ENCODE measurements at places on chromosomes 12 and 14.

GRCh38 chr14:92407410-92407809 is 84.4 kb downstream of the SLC24A4 start:
- peak; percentile 90 for DNase-seq

GRCh38 chr12:64029013-64029857 is 184.7 kb downstream of the SRGAP1 start:
- no peak for DNase-seq

- DNase-seq, result no peak
Observed at GRCh38 chr12:18907728-18908127, 169.8 kb downstream of the CAPZA3 start.

GRCh38 chr12:8554451-8555195 is 13.9 kb upstream of the CLEC4E start:
- peak; percentile 45 for DNase-seq

GRCh38 chr12:65825507-65826352 is 1.4 kb downstream of the HMGA2 start:
- peak; percentile 26 for DNase-seq

DNA sequence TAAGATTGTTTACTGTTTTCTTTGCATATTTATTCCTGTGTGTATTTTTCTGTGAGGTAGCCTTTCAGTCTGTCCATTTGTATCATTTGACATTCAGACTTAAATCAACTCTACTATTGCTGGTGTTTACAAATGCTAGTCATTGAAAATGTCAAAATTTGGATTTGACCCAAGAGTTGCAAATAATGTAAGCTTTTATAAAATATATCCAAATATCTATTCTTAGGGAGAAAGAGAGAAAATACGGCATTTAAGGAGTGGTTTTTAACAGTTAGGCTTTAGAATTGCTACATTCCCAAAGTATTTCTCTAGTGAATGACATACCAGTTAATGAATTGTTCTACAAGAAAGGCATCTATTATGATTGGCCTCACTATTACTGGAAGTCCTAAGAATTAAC is 37.9 kb downstream of the FRS2 start:
- DNase-seq, result no peak

- DNase-seq, result no peak
Observed at GRCh38 chr14:33846100-33846824, 104.6 kb downstream of the EGLN3 start.

GRCh38 chr14:32453857-32454810 is 125.0 kb downstream of the AKAP6 start:
- DNase-seq, result no peak

DNA sequence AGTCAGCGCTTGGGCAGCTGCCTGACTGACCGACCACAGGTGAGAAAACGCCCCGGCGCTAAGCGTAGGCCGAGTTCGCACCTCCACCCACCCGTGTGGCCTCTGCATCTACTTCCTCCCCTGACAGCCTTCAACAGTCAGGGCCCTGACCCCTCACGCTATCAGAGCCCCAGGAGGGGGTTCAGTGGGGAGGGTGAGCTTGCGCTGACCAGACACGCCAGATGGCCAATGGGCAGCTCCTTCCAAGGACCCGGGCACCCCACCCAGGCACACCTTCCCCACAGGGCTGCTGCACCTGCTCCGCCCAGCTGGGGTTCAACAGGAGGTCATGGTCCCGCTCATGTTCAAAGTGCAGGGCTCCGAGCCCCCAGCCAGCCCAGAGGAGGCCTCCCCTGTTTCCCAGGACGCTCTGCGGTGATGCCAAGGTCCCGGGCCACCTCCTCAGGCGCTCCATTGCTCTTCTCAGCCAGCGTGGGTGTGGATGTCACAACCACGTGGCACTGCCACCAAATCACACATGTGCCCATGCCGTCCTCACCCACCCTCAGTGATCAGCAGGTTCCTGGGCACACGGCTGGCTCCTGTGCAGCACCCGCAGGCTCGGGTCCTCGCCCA is 48.7 kb upstream of the BCL11B start:
- DNase-seq, result no peak

DNA sequence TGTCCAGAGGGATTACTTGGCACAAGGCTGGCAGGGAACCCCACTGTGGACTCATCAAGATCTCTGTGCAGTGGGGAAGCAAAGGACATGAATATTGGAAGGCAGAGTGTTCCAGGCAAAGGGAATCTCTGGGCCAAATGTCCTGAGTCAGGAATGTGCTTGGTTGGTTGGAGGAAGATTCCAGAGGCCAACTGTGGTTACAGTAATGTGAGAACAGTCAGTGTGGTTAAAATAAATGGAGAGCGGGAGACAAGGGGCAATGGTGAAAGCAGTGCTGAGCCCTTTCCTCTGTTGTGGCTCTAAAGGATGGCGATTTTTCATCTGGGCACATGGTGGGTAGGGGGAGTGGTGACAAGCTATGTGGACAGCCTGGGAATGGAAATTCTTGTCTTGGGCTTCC is 948.2 kb downstream of the BCL11B start:
- DNase-seq, result no peak

- no peak for DNase-seq
Observed at GRCh38 chr14:89121968-89122620, 294.9 kb downstream of the FOXN3 start.

DNA sequence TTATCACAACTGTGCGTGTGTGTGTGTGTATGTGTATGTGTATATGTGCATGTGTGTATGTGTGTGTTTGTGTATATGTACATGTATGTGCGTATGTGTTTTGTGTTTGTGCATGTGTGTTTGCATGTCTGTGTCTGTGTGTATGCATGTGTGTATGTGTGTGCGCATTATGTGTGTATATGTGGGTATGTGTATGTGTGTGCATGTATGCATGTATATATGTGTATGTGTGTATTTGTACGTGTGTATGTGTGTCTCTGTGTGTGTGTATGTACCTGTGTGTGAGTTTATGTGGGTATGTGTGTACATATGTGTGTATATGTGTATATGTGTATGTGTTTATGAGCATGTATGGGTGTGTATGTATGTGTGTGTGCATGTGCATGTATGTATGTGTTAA is 37.6 kb upstream of the PIWIL1 start:
- no peak for DNase-seq

DNA sequence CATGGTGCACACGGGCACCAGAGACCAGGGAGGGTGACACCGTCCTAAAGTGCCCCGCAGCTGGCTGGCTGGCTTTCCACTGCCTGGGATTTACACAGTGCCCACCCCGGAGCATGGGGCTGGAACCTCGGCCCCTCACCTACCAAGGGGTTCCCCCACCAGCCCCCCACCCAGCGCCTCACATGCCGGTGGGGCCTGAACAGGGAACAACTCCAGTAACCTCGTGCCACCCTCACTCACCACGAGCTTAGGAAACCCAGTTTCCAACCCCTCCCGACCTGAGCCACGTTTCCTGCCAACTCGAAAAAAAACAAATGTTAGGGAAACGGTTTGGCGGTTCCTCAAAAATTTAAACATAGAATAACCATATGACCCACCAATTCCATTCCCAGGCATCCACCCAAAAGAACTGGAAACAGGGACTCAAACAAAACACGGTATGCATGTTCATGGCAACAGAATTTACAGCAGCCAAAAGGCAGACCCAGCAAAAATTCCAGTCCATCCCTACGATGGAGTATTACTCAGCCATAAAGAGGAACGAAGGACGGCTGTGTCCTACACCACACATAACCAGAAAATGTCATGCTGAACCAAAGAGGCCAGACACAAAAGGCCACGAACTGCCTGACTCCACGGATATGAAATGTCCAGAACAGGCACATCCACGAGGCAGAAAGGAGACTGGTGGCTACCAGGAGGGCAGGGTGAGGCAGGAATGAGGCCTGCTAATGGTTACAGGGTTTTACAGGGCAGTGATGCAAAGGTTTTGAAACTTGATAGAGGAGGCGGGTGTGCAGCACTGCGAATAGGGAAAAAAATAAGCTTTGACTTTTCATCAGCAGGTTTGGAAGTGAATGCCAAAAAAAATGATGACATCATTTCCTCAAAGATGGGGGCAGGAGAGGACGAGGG is 68.9 kb downstream of the NCOR2 start:
- peak; percentile 56 for DNase-seq

DNA sequence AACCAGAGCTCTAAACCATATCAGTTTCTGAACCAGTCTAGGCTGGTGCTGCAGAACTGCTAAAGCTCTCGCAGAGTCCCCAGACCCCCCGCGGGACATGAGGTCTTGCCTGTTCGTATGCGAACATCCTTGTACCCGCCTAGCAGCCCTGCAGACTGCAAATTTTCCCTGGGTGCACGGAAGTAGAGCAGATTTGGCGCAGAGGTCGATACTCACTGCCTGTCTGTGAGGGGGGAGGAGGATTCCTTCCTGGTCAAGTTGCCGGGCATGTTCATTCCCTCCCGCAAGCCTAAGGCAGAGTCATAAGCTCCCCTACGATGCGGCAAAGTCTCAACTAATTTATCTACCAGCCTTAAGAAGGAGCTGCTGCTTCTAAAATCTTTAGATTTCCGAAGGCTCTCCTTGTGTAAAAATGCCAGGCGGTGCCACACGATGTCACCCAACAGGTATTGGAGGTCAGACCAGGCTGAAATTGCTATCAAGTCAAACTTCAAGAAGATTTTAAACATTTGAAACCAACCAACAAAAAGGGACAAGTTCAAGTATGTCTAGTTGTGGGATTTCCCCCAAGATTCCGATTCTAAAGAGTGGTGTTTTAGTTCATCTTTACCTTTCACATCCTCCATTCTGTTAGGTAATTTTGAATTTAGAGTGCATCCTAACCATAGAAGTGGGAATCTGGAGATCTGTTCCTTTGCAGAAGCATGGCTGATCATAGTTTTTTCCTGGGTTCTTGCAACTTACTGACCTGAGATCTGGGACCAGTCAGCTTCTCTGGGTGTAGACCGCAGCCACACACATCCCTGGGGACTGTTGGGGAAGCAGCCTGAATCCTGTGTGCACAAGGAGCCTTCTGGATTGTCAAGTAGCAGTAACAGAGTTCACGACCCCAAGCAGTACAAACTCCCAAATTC is 1.6 kb upstream of the PAX9 start:
- no peak for DNase-seq

DNA sequence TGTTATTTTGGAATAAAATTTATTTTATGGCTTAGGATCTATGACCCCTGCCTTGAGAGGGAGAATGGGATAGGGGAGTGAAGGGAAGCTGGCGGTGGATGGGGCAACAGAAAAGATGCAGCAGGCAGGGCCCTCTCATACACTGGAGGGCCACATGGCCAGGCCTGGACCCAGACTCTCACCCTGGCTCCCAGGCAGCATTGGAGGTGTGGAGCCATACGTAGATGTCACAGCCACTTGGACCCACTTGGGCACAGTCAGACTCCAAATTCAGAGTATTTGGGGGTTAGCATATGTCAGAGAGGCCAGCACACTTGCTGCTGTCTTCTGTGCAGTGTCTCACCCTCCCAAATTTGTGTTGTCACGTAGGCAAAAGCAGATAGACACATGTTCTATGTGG is 6.5 kb downstream of the NAB2 start:
- no peak for DNase-seq

GRCh38 chr12:39618701-39619100 is 902 bp downstream of the ABCD2 start:
- DNase-seq, result no peak

GRCh38 chr14:85459361-85460000 is 70.5 kb upstream of the FLRT2 start:
- peak; percentile 67 for DNase-seq

DNA sequence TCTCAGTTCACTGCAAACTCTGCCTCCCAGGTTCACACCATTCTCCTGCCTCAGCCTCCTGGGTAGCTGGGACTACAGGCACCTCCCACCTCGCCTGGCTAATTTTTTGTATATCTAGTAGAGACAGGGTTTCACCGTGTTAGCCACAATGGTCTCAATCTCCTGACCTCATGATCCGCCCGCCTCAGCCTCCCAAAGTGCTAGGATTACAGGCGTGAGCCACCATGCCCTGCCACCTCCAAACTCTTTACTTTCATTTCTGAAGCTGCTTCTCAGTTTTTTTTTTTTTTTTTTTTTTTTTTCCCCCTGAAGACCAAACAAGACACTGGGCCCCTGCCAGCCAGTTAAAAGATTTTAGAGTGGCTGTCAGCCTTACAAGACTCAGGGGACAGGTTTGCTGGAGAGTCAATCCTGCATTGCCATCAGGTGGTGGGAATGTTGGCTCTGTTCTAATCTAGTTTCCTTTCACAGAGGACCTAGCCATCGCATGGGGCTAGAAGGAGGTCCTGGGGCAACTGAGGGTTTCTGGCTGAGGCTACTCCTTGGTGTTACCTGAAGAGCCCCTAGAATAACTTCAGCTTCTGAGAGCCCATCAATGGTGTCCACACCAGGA is 37.4 kb upstream of the HIGD1C start:
- no peak for DNase-seq

DNA sequence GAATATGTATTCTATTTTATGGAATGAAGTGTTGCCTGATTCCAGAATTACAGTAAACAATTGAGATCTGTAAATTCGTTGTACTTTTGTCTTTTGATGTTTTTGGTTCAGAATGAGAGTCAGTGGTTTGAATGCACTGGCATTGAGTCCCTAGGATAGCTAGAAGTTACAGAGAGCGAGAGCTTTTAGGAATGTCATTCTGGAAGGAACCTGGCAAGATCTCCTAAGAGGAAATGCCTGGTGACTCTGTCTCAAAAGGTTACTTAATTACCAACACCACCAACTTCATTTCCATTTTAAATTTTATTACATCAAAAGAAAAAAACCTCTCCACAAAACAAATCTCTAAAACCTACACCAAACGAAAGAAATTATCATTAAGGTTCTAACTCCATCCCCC is 6.0 kb upstream of the CEBPE start:
- DNase-seq, result no peak

GRCh38 chr14:20614038-20614840 is 23.1 kb upstream of the RNASE12 start:
- no peak for DNase-seq

DNA sequence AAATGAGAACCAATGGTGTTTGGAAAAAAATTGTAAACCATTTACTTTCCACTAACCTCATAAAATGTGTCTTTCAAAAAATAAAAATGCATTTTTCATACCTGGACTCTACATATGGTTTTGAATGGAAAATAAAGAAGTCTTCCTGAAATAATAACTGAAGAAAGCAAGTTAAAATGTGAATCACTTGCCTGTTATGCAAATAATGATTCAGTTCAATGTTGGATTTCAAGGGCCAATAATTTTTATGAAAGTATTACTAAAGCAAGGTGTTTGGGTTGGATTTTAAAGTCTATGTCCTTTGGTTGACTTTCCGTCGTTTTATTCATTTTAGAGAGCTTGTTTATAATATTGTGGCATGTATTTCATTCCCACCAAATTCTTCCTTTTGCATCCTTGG is 138.7 kb downstream of the CCDC91 start:
- no peak for DNase-seq

- DNase-seq, result no peak
Observed at GRCh38 chr14:96821501-96821900, 24.3 kb downstream of the VRK1 start.

- no peak for DNase-seq
Observed at GRCh38 chr12:111894556-111894955, 52.5 kb downstream of the MAPKAPK5 start.
